Germinal center (tissue), 1 donor: ENCODE measurements at places on chromosomes 11 and 22.

- no peak for DNase-seq
Observed at GRCh38 chr11:104964247-104964646, 4.1 kb downstream of the CASP4 start.

- no peak for DNase-seq
Observed at GRCh38 chr11:102347462-102348370, 702 bp downstream of the BIRC2 start.

GRCh38 chr11:41323446-41323845 lies 136.0 kb downstream of the LRRC4C start:
- DNase-seq, result no peak

- DNase-seq, result no peak
Observed at GRCh38 chr11:70802185-70802584, 403.9 kb downstream of the CTTN start.

DNA sequence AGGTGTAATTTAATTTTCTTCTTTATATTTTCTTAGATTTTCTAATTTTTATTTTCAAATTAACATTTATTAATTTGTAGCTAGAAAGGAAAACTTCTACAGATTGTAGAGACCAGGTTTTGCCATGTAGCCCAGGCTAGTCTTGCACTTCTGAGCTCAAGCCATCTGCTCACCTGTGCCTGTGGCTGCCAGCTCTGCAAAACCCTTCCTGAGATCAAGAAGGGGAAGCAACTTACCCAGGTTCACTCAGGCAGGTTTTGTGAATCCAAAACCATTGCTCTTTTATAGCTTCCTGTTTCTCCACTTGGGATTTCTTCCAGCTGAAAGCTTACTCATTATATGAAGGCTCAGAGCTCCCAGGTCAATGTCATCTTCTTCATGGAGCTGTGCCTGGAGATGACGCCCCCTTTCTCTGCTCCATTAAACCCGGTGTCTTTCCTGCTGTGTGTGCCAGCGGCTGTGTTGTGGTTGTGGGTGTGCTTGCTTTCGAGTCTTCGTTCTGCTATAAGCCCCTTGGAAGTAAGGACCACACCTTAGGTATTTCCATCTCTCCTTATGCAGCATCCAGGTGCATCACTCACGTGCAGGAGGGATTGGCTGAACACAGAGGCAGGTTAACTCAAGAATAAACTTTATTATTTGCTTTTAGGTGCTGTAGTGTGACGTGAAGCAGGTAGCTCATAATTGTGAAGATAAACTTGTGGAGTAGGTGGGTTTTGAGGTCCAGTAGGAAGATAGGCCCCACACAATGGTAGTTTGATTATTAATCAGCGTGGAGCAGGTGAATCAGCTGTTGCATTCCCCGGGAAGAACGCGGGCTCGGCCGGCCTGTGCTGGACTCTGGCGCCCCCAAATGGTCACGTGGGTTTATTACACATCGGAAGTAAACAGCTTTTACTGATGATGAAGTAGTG lies 42.2 kb upstream of the INCENP start:
- DNase-seq, result peak; percentile 68

- no peak for DNase-seq
Observed at GRCh38 chr11:85359859-85360258, 267.3 kb downstream of the DLG2 start.

DNA sequence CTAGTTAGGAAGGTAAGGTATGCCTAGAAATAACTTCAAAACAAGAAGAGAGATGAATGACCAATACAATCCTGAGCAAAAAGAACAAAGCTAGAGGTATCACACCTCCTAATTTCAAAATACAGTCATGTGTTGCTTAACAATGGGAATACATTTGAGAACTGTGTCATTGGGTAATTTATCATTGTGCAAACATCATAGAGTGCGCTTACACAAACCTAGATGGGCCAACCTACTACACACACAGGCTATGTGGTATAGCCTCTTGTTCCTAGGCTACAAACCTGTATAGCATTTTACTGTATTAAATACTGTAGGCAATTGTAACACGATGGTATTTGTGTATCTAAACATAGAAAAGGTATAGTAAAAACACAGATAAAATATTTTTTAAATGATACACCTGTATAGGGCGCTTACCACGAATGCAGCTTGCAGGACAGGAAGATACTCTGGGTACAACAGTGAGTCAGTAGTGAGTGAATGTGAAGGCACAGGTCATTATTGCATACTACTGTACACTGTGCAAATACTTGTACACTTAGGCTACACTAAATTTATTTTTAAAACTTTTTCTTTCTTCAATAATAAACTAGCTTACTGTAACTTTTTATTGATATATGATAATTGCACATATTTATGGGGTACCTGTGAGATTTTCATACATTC lies 48.2 kb downstream of the STK33 start:
- no peak for DNase-seq

DNA sequence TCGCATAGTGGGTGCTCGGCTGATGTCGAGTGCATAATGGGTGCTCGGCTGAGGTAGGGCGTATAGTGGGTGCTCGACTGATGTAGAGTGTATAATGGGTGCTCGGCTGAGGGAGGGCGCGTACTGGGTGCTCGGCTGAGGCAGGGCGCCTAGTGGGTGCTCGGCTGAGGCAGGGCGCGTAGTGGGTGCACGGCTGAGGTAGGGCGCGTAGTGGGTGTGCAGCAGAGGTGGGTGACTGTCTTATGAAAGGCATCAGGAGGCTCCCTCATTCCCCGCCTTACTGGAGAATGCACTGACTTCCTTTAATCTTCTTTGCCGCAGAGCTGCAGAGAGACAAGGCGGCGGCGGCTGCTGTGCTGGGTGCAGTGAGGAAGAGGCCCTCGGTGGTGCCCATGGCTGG lies 33.8 kb downstream of the ARHGAP8 start:
- DNase-seq, result no peak

GRCh38 chr11:131409345-131409744 lies 38.9 kb downstream of the NTM start:
- no peak for DNase-seq

DNA sequence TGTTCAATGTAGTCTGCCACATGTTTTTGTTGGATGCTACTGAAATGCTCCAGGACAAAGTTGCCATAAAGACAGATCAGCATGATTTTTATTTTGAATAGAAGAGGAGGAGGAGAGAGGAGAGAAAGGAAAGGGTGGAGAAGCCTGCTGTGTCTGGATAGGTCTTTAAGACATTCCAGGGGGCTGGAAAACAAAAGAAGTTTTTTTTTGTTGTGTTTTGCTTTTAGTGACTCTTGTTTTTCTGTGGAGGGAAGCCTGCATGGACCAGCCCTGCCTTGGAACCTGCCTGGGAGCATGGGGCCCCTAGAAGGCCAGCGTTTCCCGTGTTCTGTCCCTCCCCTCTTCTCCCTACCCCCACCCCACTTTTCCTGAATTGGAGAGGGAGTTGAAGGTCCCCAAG lies 2.3 kb downstream of the TSPAN18 start:
- DNase-seq, result no peak

DNA sequence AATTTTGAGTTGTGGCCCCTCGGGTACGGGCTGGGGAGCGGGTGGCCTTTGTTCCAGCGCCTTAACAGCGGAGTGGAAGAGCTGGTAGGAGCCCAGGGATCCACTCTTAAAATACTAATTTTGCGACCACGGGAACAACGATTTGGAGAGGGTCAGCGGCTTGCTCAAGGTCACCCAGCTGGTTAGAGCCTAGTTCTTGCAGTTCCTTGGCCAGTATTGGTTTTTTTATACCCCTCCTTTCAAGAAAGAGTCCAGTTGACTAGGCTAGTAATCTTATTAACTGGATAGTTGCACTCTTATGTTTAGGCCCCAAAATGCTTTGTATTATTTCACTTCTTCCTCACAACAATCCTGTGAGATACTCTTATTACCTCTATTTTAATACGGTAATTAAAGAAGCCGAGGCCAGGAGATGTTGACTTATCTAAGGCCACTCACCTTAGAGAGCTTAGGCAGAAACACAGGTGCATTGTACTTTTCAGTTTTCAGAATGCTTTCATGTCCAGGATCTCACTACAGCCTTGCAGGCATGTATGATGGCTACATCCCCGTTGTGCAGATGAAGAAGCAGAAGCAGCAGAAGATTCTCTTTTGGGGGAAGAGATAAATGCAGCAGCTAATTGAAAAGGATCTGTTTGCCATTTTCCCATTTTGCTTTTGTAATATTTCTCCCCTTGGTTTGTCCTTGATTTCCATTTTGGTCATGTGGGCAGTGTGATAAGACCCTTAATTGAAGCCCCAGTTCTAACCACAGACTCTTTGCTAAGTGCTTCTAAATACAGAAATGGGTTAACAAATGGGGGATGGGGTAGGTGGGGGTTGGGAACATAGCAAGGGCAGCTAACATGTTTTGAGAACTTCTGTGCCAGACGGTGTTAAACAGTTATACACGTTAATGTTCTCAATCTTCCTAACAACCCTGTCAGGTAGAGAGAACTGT lies 1.4 kb downstream of the SREBF2 start:
- DNase-seq, result no peak

DNA sequence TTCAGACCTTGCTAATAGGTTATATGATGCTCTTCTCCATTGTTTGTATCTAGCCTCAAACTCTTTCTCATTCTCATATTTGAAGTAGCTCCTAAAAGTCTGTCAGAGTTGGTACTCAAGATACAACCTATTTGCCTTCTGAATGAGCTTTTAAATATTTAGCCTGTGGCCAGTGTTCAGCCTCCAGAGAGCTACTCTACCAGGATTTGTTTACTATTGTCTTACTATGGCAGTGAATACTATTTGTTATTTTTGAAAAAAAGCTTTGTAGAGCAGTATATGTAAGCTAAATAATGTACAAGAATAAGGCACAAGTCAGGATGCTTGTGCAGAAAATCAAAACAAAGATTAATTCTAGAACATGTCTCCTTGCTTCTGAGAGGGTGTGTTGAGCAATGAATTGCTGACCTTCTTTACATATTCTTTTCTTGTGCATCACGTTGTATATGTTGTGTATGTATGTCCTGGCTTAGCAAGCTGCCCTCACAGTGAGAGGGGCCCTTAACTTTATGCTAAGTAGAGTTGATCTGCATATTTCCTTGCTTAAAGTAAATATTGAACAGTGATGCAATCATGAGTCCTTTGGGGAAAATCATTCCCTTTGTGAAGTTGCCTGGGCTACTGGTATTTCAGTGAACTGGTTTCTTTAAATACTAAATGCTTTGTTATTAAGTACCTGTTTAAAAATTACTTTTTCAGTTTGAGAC lies 438.0 kb downstream of the LUZP2 start:
- no peak for DNase-seq

- no peak for DNase-seq
Observed at GRCh38 chr11:13168271-13168670, 109.3 kb upstream of the BMAL1 start.

DNA sequence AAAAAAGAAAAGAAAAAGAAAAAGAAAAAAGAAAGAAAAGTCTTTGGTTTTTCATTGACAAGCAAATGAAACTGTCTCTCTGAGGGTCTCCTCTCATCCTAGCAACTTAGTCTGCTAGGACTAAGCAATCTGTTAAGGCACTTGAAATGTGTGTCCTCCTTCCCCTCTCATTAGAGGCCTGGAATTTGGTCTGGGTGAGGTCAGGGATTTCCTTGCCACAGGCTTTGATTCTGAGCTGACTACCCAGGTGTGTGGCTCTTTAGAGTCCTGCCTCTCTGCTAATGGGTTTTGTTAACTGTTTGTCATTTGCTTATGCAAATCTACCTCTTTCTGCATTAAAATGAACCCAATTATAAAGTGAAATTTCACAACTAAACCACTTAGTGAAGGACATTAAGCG lies 18.3 kb upstream of the PKNOX2 start:
- no peak for DNase-seq

DNA sequence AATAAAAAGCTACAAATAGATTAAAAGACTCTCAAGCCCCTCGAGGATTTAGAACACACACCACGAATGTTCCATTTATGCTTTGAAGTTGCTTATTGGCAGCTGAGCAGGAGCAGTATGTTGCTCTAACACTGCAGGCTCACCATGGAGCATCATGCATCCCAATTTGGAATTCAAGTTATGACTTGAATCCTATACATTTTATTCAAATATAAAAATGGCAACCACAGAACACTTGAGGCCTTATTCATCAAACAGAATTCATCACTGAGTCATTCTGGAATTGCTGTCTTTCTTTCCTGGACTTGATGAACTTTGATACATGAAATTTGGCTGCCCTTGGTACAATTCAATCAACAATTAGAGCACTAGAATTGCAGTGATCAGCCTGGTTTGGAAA lies 24.5 kb upstream of the BLID start:
- no peak for DNase-seq

DNA sequence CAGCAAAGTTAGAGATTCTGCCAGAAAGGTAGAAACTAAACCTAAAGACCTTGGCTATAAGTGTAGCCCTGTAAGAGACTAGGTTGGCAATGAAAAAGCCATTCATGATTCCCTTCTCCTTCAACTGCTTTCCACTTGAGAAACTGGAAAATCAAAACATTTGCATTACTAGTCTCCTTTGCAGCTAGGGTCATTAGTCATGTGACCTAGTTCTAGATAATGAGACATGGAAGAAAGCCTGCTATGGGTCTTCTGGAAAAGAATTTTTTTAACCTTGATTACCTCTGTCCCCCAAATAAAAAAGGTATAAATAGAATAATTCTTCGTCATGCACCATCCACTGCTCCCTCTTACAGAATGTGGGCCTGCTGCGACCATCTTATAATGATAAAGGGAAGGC lies 80.1 kb downstream of the SOX6 start:
- DNase-seq, result no peak

- no peak for DNase-seq
Observed at GRCh38 chr11:35131886-35132285, 7.1 kb upstream of the CD44 start.

DNA sequence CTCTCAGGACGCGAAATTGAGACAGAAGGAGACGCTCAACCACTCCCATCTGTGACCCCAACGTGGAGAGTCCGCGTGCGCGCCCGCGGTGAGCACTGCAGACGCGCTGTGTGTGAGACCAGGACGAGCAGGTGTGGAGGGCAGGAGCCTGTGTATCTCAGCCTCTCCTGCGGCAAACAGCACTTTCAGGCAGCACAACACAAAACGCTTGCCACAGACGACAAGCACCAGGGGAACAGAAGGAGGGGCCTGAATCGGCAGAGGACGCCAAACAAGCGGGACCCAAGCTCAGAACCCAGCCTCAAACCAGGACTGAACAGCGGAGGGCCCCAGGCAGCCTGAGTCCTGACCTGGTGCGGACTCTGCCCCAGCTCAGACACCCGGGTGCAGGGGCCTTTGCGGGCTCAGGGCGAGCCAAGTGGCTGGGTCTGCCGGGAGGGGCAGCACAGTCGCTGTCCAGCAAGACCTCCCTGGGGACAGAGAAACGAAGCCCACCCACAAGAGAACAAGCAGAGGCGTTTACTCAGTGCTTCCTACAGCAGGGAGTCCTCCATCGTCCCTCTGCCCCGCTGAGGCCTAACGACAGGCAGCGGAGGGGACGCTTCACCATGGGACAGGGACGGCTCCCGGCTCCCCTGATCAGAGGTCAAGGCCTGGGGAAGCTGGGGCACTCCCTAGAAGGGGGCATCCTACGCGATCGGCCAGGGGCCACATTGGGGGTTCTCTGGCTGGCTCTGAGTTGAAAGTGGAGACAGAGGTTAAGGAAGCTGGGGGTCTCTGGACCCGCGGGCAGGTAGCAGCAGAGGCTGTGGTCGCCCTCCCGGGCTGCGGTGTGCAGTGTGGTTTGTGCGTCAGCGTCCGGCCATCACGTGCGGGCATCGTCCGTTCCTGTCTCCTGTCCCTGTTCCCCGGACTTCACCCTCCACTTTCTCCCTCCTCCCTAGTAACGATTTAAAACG lies 560.8 kb downstream of the BRD1 start:
- DNase-seq, result no peak

GRCh38 chr22:32579529-32580220 lies 105.1 kb downstream of the FBXO7 start:
- DNase-seq, result no peak
